Stimulated activated naive CD8-positive, alpha-beta T cell treated with anti-CD3 and anti-CD28 coated beads, Interleukin-15, amount 100 ng/mL, for 72 hours (primary cell): ENCODE measurements at places on chromosomes 16 and 17.
A peak's percentile ranks its signal among the peaks of the same experiment; 100 is the strongest.

DNA sequence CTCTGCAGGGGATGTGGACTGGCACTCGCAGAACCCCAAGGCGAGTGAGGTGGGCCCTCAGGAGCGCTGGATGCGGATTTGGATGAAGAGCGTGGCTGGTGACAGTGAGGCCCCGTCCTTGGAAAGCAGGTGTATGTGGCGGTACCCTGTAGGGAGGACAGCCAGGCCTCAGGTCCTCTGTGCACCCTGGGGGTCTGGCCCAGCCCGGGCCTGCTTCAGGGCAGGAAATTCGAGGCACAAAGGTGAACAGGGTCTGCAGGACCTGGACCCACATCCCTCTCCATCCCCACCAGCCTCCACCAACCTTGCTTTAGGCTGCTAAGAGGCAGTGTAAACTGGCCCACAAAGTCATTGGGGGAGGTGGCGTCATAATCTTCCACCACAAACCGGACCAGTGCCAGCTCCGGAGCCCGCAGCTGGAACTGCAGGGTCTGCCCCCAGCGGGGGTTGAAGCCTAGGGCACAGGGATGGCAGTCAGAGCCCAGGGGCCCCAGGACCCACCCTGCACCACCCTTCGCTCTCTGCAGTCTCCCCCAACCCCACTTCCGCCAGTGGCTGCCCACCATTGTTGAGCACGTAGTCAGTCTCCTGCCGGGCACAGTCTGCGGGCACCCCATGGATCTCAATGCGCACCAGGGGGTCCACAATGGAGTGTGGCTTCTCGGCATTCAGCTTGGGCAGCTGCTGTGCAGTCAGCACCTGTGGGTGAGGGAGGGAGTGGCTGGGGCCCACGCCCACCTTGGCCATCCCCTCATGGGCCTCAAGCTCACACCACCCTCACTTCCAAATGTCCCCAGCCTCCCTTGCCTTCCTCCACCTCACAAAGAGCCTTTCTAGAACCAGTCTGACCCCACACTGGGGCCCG is 19.5 kb downstream of the PLCD3 start:
- DNase-seq = no peak

DNA sequence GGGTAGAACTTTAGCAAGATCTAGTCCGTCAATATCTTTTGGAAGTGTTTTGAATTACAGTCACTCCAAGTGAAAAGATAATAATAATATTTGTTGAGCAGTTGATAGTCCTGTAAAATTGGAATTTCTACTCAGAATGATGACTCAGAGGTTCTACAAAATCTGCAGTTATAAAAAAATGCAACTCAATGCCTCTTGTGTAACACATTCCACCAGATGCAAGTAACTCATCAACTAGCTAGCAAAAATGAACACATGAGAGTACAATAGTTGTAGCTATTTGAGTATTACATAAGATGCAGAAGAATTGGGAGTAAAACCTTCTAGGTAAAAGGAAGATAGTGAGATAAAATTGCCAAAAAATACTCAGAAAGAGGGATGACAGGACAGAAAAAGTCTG is 177.2 kb downstream of the CDH8 start:
- no peak for DNase-seq

DNA sequence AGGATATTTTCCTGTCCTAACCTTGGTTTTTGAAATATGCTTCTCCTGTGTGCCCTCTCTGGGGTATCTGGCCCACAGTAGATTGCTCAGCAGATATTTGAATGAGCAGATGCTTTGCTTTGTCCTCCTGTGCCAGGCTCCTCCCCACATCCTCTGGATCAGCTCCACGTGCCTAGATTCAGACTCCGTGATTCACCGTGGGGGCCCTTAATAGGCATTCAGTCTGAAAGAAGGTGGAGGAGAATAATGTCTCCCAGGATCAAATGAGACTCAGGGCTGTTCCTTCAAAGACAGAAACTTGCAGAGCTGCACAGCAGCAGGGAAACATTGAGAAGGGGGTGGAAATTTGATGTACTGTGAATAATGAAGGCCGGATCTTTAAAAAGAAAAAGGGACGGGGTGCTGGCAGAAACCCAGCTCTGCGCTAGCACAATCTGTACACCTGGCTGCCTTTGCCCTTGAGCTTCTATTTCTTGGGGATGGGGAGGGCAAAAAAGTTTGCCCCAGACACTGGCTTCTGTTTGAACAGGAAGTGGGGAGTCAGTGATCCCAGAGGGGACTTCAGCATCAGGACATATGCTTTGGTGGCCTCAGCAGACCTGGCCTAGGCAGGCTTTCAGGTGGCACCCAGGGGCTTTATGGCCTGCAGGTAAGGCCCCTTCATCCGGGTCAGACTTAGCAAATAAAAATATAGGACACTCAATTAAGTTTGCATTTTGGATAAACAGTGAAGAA is 15.9 kb upstream of the SLC12A3 start:
- DNase-seq = no peak

GRCh38 chr17:8785547-8786413 is 13.4 kb downstream of the MFSD6L start:
- peak; percentile 49 for DNase-seq

DNA sequence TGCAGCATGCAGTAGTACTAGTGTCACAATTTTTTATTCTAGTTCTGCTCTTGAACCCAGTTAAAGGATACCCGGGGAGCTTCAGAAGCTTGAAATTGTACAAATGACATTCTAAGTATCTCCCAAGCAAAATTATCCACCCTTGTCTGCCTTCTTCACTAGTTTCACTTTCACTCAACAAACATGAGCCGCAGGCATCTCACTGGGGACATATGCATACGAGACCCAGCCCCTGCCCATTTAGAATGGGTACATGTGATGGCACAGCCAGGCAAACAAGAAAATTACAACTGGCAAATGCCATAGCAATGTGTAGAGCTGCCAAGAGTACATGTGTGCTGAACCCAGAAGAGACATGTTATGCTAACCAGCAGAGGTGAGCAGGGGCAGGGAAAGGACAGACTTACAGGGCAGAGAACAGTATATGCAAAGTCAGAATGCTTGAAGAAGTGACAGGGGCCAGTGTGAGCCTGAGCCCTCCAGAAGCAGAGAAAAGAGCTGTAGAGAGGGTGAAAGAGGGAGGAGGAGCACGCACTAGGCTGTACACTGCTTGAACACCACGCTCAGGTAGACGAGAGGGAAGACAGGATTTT is 8.3 kb downstream of the GINS2 start:
- DNase-seq = no peak
